NCI-H1694 (cell line): ENCODE measurements at places on chromosomes 7 and 10.

DNA sequence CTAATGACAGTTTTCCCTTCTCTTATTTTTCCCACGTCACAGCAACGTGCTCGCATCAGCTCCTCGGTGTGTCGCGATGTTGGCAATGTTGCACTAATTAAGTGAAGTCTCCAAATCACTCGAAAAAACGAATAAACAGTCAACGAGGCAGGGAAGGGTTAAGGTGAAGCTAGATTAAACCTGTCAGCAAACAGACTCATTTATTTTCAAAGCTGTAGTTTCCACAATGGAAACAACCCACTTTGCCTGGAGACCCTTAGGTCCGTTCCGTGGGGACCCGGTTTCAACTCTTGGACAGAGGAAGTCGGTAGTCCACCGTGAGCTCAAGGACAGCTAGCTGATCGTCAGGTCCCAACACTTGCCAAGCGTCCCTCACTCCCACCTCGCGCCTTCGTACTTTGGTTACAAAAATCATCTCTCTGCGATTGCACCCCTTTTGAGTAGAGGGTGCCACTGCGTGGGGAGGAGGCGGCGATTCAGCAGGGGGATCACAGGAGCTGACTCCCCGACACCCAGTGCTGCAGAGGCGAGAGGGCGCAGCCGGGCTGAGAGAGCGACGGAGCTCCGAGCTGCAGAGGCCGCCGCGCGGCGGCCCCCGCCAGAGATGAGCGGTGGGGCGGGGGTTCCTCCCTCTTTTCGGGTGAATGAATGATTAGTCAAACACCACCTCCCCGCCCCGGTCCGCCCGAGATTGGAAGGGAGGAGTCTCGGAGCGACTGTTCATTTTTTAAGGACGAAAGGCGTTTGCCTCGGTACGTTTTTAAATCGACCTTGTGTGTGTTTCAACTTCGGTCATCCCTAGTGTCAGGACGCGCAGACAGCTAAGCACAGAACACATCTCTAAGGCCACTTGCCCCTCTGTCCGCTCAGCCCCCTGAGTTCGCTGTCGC is 1.3 kb upstream of the BMPER start:
- DNase-seq, result peak; percentile 29

DNA sequence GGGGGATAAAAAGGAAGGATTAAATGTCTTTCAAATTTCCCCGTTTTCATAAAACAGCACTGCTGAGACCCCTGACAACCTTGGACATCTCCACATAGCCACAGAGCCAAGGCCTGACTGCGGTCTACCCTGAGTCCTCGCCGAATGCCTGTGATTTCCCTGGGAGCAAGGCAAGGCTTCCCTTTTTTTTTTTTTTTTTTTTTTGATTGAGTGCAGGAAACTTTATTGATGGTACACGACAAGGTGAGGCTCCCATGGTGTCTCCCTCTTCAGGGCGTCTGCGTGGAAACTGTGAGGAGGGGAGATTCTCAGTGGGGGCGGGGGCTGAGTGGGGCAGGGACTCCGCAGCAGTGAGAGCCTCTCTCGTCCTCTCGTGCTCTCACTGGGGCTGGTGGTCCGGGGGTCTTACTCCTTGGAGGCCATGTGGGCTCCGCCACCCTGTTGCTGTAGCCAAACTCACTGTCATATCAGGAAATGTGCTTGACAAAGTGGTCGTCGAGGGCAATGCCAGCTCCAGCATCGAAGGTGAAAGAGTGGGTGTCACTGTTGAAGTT is 4.2 kb upstream of the RPP38 start:
- no peak for DNase-seq

GRCh38 chr7:142956951-142957623 is 5.1 kb downstream of the KEL start:
- no peak for DNase-seq

- no peak for DNase-seq
Measured at GRCh38 chr7:94832051-94832450, 75.3 kb upstream of the PPP1R9A start.

- peak; percentile 38 for DNase-seq
Measured at GRCh38 chr7:107694386-107694785, 33.8 kb downstream of the SLC26A4 start.

DNA sequence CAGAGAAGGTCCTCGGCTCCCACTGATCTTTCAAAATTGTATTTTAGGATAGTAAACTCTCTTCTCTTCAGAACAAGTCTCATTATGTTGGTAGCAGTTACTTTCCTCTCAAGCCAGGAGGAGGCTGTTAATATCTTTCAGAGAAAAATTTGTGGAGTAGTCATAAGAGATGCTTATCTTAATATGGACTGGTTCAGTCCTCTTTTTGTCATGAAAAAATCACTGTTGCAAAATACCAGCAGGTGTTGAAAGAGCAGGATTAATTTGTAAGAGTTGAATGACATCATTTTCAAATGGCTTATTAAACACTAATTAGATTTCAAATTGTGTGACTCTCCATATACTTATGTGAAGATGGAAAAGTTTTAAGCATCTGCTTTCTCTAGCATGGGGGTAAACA is 662.5 kb downstream of the POM121L12 start:
- no peak for DNase-seq

DNA sequence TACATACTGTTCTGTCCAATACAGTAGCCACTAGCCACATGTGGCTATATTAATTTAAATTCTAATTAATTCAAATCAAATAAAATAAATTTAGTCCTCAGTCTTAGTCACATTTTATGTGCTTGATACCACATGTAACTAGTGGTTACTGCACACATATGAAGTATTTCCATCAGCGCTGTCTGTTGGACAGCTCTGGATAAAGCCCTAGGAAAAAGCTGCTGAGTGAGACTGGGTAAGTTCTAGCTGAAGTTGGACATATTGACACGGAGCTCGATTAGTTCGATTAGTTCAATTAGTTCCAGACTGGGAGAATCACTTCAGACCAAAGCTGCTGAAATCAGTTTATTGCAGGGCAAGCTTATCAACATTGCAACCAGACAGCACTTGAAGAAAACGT is 15.1 kb upstream of the LIPM start:
- no peak for DNase-seq

DNA sequence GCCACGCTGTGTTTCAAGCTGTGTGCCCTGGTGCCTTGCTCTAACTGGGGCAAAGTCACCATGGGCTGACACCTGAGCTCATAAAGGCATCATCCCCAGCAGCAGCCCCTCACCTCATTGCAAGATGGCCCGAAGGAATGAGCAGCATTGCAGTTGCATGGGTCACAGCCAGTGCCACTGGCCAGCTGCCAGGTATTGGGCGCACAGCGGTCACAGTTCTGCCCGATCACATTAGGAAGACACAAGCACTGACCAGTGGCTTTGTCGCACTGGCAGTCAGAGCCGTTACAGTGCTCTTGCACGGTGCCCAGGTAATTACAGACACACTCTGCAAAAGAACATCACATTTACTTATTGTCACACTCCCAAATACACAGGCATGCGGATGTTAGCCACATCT is 51.1 kb downstream of the LAMB1 start:
- DNase-seq, result no peak

GRCh38 chr7:154383045-154383444 is 330.8 kb downstream of the DPP6 start:
- DNase-seq, result no peak

- no peak for DNase-seq
Measured at GRCh38 chr10:60797200-60797599, 18.9 kb downstream of the CDK1 start.

DNA sequence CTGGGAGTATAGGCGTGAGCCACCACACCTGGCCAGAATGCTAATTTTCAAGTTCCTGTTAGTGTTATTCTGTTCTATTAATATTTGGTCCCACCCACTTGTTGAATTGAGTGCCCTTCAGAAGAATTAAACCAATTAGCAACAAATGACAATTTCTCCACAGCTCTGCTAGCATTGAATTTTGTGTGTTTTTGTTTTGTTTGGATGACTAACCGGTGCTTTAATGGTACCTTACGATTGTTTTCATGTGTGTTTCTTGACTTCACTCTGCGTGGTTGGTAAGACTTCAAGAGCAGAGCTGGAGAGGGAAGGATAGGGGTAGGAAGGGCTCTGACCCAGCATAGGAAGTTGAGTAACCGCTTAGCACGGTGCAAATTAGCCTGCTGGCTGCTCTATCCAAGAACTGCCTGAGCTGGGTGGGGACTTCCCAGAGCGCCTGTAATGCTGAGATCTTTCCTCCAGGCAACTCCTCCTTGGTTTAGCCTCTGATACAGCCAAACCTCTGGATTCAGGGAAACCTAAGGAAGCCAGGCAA is 4.6 kb downstream of the ARPC1B start:
- no peak for DNase-seq

DNA sequence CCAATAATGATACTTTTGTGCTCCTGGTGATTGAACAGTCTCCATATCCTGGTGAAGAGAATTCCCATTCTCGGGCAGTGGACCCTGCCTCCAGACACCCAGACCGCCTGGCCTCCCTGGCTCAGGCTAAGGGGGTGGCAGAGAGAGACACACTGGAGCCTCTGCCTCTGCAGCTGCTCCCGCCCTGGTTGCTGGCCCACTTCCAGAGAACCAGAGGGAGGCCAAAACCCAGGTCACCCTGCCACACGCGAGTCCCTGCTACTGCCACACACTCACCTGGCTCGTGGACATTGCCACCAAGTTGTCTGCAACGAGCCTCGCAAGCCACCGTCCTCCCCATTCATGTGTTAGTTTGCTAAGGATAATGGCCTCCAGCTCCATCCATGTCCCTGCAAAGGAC is 221.8 kb downstream of the HPSE2 start:
- DNase-seq, result no peak

GRCh38 chr10:51748959-51749358 is 49.6 kb upstream of the CSTF2T start:
- DNase-seq, result no peak

DNA sequence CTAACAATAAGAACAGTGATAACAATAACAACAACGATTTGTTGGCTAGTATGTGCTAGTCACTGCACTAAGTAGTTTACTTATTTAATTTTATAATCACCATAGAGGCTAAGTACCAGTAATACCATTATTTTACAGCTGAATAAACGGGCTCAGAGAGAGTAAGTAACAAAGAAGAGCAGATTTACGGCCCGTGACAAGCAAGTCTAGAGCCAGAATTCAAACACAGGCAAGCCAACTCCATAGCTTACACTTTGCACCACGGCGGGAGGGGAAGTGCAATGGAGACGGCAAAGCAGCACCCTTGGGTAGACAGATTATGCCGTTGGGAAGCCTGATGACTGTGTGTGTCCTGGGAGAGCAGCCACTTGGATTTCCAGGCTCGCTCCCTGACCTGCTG is 1.2 kb upstream of the OR6V1 start:
- DNase-seq, result no peak

GRCh38 chr7:117827862-117828261 is 45.4 kb downstream of the CTTNBP2 start:
- DNase-seq, result no peak

- no peak for DNase-seq
Measured at GRCh38 chr10:113386005-113386404, 166.8 kb upstream of the HABP2 start.

- no peak for DNase-seq
Measured at GRCh38 chr10:36157486-36157885, 515.4 kb upstream of the FZD8 start.

DNA sequence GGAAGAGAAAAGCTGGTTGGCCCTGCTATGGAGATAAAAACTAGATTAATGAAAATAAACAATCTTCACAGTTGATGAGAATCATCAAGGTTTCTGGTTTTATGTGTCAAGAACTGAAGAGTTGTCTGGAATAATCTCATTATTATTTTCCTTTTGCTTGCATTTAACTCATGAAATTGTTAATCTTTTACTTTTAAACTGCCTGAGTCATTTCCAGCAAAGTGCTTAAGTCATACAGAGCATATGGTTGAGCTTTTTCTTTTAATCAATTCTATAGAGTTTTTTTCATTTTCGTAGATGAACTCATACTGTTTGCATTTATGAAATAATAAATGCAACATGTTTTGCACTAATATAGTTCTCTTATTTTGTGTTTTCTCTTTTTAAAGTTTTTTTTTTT is 747.9 kb downstream of the NXPH1 start:
- no peak for DNase-seq

- DNase-seq, result peak; percentile 15
Measured at GRCh38 chr7:25485026-25485425, 256.7 kb upstream of the NPVF start.

DNA sequence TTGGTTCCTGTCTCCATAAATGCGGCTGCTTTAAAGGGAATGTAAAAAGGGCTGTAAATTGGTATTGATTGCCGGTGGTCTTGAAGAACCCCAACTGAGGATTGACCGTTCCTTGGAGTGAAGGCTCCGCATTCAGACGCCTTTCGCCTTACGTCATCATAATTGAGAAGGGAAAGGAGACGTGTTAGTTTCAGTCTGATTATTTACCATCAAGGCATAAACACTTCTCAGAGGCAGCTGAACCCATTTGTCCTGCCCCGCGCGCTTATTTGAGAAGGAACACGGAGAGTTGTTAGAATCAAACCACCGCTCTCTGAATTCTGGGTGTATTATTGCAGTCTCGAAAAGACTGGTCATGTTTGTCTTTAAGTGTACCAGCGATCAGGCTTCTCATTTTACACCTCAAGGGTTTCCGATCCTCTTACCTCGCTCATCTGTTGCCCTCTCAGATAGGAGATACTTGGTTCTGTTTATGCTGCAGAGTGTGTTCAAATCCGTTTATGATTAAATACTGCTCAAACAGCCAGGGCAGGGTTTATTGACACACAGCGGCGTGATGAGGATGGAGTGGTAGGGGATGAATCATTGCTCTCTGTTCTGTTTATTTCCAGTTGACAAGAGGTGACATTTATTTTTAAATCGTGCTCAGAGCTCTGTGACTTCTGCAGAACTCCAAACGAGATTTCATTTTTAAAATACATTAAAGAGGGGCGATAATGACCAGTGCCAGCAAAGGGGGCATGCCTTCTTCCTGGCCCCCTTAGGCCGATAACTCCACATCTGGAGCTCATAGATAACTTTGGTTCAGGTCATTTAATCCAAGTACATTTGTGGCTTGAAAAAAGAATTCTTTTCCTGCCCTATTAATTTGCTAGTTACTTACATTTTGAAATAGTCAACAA is 30.4 kb downstream of the FOXK1 start:
- DNase-seq, result no peak

GRCh38 chr7:55094092-55094690 is 75.4 kb downstream of the EGFR start:
- DNase-seq, result no peak

DNA sequence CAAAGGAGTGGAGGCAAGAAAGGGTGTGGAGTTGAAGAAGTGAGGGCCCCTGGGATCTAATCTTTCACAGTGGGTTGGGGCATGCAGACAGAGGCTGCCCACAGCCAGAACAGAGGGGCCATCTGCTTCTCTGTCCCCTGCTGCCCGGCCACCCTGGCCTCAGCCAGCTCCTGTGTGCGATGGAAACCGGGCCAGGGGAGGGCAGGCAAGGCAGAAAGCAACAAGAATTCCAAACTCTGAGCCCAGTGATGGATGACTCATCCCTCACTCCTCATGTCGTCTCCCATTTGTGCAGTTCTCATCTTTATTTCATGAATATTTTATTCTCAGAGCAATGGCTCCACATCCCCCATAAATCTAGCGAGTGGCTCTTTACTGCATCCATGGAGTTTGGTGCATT is 757.1 kb downstream of the GRID1 start:
- DNase-seq, result no peak

GRCh38 chr7:108307194-108307593 is 149.0 kb downstream of the NRCAM start:
- DNase-seq, result no peak
